Stromal cell of bone marrow (primary cell): ENCODE measurements at places on chromosomes 7 and 10.
A peak's percentile ranks its signal among the peaks of the same experiment; 100 is the strongest.

GRCh38 chr10:12513775-12514673 lies 164.7 kb downstream of the CAMK1D start:
- DNase-seq = no peak

DNA sequence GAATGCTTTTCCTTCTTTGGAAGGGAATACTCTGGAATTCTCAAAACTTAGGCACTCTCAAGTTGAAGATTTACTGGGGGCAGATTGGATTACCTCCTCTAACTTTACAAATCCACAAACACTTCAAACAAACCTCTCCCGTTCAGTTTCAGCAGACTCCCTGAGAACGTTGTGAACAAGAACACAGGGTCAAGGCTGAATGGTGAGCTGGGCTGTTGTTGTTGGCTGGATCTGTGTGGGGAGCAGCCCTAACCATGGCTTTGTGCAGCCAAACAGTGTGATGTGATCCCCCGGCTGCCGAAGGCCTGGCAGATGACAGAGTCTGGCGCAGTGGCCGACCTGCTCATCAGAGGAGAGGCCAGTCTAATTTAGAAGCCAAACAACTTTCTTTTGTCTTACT lies 93.1 kb downstream of the BMPER start:
- peak; percentile 68 for DNase-seq

DNA sequence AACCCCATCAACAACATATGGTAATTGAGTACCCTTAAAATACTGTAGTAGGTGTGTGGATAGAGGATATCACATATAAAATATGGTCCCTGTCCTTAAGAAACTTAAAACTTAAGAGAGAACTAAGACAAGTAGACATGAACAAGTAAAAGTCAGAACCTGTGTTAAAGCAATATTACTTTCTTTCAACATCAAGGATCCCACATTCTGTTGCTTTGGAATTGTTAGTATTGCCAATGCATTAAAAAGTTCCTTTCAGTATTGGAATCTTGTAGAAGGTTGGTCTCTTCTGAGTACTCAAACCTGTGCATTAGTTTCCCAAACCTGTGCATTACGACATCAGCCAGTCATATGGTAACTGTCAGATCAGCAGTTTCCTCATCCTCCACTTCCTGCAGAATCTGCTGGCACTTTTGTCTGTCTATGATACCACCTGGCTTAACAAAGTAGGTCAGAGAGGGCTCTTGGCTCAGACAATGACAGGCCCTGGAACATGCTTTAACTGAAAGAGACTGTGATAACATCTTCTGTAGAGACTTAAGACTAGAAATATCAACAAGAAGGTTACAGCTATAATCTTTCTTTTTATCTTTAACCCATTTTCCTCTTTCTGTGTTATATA lies 56.5 kb downstream of the CCDC71L start:
- DNase-seq = no peak

DNA sequence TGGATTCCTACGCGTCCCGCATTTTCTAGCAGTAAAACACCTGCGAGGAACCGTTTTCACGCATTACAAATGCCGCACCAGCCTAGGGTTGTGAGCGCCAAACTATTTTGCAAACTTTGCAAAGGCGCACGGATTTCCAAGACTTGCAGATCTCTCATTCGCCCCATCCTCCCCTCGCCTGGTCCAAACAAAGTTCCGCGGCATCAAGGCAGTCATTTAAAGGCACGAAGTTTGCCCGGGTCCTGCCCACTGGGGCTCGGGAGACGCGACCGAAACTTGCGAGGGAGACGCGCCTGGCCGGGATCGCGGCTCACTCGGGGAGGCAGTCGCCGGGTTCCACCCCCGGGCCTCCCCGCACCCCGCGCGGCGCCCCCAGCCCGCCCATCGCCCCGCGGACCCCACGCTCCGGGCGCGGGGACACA lies 613 bp downstream of the USP6NL start:
- DNase-seq = no peak

DNA sequence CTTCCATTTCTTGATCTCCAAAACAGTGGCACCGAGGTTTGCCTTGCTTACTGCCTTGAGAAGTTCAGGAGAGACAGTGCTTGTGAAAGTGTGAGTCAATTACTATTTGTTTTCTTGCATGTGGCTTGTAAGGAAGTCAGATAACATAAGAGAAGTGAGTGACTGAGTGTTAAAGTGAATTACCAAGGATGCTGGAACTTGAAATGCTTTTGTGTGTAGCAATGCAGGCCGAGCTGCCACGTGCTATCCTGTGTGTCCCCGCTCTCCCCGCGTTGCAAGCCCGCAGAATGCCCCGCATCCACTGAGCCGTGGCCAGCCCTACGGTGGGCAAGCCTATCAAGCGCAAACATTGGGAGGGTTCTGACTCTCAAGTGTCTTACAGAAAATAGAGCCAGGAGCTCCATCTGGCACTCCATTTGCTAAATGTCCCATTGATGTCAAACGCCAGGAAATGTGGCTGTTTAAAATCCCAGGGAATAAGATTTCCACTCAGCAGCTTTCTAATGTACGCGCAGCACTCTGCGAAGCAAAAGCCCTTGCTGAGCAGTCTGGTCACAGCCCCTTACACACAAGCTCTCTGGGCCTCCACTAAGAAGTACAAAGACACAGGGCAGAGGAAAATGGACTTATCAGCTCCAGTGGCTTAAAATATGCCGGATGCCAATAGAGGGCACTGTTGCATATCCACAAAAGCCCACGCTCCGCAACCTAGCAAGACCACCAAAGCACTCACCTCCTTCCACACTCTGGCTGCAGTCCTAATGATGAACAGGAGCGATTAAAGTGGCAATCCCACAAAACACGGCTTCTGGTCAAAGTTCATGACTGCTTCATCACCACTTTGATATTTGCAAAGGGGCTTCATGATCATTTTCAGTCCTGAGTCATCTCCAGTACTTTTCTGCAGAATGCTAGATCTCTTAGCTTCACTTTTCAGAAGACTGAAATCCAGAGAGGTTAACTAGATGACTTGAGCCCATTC lies 158.0 kb upstream of the ITGB1 start:
- no peak for DNase-seq

DNA sequence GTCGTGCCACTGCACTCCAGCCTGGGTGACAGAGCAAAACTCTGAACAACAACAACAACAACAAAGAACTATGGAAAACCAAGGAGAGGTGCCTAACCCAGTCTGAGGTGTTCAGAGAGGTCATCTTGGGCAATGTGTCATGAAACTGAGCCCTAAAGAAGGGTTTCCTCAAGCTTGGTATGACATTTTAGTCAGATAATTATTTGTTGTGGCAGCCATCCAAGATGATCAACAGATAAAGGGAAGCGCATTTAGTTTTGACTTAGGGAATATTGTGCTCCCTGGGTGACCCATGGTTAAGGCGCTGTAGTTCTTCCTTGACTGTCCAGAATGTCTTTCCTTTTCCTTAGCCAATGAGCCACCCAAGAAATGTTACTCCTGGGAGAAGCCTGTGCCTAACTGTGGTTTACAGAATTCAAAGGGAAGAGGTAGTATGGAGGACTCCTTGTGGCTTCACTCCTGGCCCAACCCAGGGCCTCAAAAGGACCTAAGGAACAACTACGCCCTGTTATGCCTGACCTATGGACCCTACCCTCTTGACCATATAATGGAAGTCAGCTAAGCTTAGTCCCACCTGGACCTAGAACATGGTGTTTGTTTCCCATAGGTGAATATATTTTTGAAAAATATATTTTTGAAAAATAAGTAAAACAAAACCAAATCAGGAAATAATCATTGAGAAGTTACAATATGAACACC lies 42.4 kb downstream of the TPST1 start:
- no peak for DNase-seq

GRCh38 chr10:71451754-71452153 lies 55.0 kb downstream of the CDH23 start:
- DNase-seq = no peak

- peak; percentile 44 for DNase-seq
These were observed 1.6 kb upstream of the COL13A1 start for GRCh38 chr10:69800109-69800508.
